NCI-H446 (cell line): ENCODE measurements at places on chromosomes 5 and 9.

- no peak for DNase-seq
Measured at GRCh38 chr9:72013292-72013760, 47.1 kb downstream of the C9orf57 start.

GRCh38 chr5:132708645-132709044, 28.7 kb downstream of the KIF3A start:
- DNase-seq: no peak

DNA sequence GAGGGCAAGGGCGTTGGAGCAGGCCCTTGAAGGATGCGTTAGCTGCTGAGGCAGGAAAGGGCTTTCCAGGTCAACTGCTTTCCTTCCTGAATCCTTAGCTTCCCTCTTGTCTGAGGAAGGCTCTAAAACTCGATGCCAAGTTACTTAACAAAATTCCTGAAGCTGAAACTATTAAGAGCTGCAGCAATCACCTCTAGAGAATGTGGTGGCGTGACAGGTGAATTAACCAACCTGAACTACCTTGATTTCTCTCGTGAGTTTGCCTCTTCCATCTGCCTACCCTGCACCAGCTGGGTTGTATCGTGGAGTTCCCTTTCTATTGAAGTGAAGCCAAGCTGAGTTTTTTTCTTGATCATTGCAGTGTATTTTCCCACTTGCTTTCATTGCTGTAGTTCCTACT, 96.1 kb downstream of the PDE8B start:
- no peak for DNase-seq

DNA sequence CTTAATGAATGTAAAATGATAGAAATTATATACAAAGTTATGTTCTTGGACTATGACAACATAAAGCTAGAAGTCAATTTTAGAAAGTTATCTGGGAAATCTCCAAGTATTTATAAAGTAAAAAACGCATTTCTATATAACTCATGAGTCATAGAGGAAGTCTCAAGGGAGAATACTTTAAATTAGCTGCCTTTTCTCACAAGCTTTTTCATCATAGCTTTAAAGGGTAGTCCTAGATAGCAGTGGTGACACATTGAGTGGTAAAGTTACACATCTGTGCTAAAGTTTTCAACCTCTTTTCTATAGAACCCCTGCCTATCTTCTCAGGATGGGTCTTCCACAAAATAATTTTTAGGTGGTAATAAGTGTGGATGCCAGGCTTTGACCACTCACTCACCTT, 598.3 kb upstream of the FAM174A start:
- DNase-seq: no peak

GRCh38 chr9:13758936-13759335, 479.4 kb upstream of the MPDZ start:
- peak; percentile 100 for DNase-seq

GRCh38 chr9:107153336-107153735, 129.7 kb upstream of the RAD23B start:
- no peak for DNase-seq

DNA sequence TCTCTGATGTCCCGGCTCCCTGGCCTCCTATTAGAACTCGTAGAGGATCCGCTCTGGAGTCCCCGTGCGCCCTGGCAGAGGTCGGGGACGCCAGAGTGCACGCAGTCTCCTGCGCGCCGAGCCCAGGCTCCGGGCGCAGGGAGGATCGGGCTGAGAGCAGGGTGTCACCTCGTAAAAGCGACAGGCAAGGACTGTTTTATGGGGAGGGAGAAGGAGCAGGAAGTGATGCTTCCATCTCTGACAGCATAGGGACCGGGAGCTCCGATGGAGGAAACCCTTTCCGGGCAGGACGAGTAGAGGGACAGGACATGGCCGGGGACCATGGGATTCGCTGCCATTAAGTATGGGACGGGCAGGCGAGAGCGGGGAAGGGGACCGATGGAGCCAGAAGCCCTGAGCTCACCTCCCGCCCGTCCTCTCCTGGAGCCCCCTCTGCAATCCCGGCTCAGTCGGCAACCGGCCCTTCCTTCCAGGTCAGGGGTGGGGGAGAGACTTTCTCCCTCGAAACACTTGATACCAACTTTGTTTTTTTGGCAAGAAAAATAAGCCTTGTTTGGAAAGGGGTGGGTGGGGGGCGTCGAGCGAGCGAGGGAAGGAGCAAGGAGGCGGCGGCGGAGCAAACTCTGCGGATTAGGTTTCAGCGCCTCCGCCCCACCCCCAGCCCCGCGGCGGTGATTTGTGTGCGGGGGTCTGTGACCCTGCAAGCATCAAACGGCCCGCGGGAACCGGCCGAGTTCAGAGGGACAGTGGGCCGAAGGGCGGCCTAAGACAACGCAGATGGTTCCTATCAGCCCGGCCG, 12.6 kb downstream of the LMX1B start:
- no peak for DNase-seq

DNA sequence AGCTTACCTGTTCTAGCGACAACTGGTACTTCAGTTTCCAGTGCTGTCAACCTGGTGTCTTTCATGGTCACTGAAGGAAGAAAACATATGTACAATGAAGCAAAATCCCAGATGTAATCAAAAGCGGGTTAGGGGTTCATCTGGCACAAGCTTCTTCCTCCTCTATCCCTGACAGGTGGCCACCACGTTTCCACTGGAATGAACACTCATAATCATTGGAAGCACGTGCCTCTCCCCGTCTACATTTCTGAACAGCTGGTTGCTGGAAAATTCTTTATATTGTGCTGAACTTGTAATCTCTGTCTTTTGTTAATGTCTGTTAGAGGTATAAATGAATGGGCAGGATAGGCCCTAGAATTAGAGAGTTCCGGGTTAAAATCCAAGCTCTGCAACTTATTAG, 9.4 kb downstream of the TSC1 start:
- DNase-seq: no peak

GRCh38 chr9:89351584-89352300, 33.4 kb downstream of the SECISBP2 start:
- no peak for DNase-seq

GRCh38 chr5:127571314-127572131, 54.1 kb downstream of the PRRC1 start:
- DNase-seq: no peak
